ENCODE measurements at places on chromosomes 7 and 10.

- DNase-seq: no peak
These were observed 38.7 kb upstream of the PCLO start for GRCh38 chr7:83201355-83201754.

- DNase-seq: no peak
These were observed 6.7 kb upstream of the PARP12 start for GRCh38 chr7:140069298-140069949.

GRCh38 chr10:6211671-6212635 lies 9.2 kb downstream of the PFKFB3 start:
- no peak for DNase-seq

- DNase-seq: no peak
These were observed 9.0 kb upstream of the BLVRA start for GRCh38 chr7:43749383-43749940.

DNA sequence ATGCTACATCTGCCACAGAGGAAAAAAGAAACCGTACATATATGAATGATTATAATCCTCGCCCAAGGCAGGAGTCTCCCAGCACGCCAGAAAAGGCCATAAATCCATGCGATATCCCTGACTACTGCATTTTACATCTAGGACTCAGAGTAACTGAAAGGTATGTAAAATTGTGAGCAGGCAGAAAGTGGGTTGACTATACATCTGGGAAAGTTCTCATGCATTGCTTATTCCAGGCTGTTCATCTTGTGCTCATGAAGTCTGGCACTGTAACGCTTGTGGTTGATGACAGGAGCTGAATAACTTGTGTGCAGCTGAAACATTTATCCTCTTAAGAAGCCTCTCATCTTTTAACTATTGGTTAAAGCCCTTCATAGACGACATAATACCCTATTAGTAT lies 193.4 kb upstream of the STEAP4 start:
- no peak for DNase-seq

DNA sequence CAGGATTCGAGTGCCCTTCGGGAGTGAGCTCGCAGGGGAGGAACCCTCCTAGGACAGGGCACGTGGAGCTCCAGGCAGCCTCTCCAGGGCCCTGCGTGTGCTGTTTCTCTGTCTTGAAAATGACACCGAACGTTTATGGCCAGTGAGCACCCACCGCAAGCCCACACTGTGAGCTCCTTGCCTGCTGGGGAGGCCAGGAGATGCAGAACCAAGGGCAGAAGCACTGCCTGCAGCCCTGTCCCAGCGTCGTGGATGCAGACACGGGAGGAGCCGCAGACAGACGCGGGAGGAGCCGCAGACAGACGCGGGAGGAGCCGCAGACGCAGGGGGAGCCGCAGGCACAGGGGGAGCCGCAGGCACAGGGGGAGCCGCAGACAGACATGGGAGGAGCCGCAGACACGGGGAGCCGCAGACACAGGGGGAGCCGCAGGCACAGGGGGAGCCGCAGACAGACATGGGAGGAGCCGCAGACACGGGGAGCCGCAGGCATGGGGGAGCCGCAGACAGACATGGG lies 314.4 kb downstream of the PTPRN2 start:
- no peak for DNase-seq

GRCh38 chr7:20351901-20352300 lies 21.2 kb downstream of the ITGB8 start:
- DNase-seq: no peak

GRCh38 chr7:36181668-36182067 lies 28.6 kb downstream of the EEPD1 start:
- DNase-seq: no peak

DNA sequence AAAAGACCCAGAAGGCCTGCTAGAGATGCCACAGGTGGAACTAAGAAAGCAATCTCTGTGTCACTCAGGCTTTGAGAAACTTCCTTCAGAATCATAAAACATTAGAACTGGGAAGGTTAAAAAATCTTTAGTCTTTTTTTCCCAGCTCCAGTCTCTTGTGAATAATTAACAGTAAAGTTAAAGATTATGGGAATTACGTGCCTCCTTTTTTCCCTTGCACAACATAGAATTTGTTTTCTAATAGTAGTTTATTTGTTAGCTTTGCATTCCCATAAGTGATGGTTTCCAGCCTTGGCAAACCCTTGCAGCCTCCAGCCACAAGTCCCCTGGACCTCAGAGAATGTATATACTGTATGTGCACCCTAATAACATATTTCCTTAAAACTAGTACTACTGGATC lies 128.3 kb downstream of the TPST1 start:
- DNase-seq: no peak

DNA sequence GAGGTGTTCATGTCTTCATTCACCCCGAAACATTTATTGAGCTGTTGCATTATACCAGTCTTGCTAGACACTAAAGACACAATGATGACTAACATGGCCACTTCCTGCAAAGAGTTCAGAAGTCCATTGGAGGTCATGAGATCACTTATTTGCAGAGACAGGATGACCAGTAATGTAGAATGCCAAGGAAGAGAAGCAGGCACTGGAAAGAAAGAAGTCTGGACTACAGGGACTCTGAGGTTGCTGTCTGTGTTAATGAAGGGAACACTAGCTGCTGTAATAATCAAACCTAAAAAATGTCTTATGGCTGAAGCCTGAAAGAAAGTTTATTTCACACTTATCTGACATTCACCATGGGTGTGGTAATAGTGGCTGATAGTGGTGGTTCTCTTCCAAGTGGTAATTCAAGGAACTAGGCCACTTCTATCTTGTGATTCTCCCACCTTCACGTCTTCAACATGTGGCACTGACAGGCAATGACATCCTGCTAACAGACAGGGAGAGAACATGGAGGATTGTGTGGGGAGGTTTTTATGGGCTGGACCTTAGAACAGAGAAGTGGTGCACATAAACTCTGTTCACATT lies 89.2 kb upstream of the MKLN1 start:
- no peak for DNase-seq

GRCh38 chr7:14579971-14580370 lies 322.6 kb downstream of the DGKB start:
- no peak for DNase-seq

GRCh38 chr7:7641129-7641663 lies 644 bp downstream of the UMAD1 start:
- no peak for DNase-seq

GRCh38 chr10:29596826-29597225 lies 37.9 kb downstream of the SVIL start:
- no peak for DNase-seq

DNA sequence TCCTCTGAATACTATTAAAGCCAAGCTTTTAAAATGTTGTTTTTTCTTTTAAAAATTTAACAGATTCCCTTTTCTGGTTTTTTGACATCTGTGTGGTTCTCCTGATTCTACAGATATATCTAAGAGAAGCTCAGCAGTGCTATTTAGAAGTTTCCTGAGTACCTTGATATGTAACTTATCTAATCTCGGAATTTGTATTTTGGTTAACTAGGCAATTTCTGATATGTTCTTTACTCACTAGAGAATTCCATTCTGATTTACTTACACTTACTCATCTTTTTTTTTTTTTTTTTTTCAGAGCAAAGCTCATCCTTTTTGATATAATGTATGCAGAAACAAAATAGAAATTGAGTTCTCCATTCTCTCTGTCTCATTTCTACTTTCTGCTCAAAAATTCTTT lies 63.8 kb downstream of the PALS2 start:
- no peak for DNase-seq

DNA sequence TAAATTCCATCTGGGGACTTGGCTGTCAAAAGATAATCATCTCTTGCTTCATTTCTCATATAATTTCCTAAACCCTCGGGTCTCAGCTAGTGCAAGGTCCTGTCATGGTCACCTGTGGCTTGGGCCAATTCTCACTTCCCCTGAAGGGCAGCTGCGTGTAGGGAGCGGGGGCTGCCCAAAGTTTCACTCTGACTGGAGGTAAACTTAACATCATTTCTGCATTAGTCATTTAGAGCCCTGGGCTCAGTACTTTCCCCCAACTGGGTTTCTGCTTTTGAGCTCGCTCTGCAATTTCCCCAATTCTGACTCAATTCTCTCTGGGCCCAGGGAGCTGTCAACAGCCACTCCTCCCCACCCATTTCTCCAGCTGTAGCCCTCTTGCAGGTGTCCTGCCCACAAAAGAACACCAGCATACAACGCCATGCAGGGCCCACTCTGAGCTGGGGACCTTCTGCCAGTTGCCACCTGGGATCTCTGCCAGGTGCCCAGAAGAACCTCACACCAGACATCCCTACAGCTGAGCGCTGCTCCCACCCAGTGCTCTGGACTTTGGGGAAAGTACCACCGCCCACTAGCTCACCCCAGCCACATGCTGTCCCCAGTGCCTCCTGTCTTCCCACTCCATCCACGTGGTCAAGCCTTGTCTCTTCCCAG lies 37.9 kb downstream of the VOPP1 start:
- DNase-seq: peak; percentile 59

DNA sequence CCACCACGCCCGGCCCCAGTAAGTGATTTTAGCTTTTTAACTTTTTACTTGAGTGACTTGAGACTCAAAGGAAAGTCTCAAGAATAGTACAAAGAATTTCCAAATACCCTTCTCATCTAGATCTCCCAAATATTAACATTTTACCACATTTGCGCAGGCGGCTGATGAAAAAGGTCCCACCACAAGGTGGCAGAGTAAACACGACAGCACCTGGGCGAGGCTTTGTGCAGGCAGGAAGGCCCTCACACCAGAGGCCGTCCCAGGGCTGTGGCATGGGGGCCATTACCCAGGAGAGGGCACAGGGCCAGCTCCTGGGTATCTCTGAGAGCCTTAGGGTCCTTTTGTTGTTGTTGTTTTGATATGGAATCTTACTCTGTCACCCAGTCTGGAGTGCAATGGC lies 50.0 kb upstream of the WIPI2 start:
- DNase-seq: no peak

- no peak for DNase-seq
These were observed 982.2 kb downstream of the REEP3 start for GRCh38 chr10:64503429-64503828.

DNA sequence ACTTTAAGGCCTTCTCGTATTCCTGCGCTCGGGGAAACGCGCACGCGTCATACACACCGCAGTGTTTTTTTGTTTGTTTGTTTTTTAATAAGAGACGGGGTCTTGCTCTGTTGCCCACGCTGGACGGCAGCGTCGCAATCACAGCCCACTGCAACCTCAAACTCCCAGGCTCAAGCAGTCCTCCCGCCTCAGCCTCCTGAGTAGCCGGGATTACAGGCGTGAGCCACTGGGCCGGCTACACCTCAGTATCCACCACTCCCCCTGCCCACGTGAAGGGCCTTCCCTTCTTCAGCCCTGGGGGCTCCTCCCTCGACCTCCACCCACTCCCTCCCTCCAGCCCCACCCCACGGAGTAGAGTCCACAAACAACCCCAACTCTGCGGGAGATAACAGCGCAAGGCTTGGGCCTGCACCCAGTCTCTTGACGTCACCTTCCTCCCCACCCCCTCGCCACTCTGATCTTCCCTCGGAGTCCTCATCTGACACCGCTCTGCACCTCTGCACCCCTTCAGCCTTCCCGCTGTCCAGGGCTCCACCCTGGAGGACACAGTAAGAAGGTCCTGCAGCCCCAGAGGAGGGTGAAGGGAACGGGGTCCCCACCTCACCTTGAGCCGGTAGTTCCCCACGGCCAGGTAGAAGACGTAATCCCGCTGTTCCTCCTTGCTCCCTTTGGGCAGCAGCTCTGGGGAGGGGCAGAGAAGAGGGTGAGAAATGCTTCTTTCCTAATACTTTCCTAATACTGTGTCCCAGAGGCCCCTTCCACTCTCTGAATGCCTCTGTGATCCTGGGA lies 2.8 kb upstream of the CLDN15 start:
- no peak for DNase-seq

- no peak for DNase-seq
These were observed 450.7 kb downstream of the HTR7 start for GRCh38 chr10:90407131-90407530.

GRCh38 chr10:95509251-95509650 lies 51.9 kb downstream of the SORBS1 start:
- DNase-seq: no peak

GRCh38 chr10:13143766-13144165 lies 17.6 kb upstream of the MCM10 start:
- DNase-seq: no peak

- DNase-seq: no peak
These were observed 200.5 kb downstream of the MDFIC start for GRCh38 chr7:115122388-115122787.

DNA sequence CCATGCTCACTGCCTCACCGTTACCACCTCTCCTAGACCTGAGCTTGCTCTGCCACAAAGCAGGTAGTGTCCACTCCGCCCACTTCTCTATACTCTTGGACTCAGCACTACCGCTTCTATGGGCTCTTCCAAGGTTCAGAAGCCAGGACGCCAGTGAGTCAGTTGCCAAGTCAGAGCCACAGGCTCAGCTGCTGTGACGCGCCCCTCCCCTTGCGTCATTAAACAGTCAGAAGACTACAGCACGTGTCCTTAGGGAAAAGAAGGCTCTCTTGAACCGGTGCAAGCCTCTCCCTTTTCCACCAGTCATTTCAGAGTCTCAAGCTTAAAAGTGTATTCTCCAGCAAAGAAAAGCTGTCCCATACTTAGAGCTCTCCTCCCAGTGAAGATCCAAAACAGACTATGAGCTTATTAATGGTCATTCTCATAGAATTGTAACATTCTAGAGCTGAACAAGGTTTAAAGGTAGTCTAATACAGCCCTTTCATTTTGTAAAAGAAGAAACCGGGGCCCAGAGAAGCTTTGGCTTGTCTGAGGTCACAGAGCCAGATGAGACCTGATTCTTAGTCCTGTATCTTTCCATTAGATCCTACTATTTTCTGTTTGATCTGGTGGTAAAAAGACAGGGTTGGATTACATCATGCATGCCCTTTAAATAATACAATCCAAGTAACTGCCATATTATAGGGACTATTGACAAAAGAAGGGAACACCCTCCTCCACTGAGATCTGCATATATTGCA lies 40.9 kb upstream of the MET start:
- DNase-seq: no peak

DNA sequence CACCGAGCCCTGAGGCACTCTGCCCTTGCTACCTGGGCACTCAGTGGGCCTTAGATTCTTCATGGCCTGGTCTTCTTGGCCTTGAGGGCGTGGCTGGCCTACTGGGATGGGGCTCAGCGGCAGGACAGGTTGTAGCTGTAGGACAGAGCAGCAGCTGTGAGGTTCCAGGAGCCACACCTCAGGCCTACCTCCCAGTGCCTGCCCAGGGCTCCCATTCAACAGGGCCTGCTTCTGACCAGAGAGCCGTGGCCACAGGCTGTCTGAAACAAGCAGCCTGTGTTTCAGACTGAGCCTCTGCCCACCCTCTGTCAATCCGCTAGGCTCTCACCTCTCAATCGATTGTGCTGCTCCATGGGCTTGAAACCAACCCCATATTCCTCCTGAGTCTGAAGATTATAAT lies 928.0 kb upstream of the ZNF722 start:
- no peak for DNase-seq

Measured in stimulated activated CD4-positive, alpha-beta T cell treated with anti-CD3 and anti-CD28 coated beads, Interleukin-12 subunit alpha, Interleukin-12 subunit beta, amount 100 ng/mL, for 24 hours (primary cell).